ENCODE measurements at places on chromosomes 7 and 10.

GRCh38 chr10:84308481-84309304 is 19.7 kb upstream of the CCSER2 start:
- DNase-seq: peak; percentile 89

GRCh38 chr10:23479798-23480473 is 41.1 kb downstream of the OTUD1 start:
- no peak for DNase-seq

GRCh38 chr7:30899630-30900029 is 12.0 kb upstream of the AQP1 start:
- no peak for DNase-seq

DNA sequence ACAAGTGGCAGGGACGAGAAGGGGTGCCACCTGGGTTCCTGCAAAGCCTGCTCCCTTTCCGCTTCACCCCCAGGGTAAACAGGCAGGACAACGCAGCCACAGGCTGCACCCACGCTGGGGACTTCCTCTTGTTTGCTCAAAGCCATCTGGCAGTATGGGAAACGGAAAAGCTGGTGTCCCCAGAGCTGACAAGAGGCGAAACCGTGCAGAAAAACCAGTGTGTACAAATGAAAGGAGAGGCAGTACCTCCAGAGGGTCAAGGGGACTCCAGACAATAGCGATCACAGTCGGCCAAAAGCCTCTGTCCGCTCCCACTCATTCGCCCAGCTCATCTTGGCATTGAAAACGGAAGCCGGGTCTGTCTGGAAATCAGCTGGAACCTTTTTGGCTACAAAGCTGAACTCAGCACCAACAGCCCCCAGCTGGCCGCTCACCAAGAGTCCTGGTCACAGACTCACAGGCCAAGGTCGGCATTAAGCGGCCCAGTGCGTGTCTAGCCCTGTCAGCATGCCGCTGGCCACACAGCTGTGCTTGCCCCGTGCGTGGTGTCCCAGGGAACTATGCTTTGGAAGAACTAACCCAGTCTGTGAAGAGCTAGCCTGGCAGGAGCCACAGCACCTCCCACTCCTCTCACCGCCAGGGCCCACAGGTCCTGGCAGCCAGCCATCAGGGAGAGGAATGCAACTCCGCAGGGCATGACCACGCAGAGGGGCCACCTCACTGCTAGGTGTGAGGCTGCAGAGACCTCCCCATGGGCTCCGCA is 10.4 kb downstream of the TNS3 start:
- no peak for DNase-seq

GRCh38 chr10:88315755-88316154 is 267.4 kb downstream of the RNLS start:
- no peak for DNase-seq

DNA sequence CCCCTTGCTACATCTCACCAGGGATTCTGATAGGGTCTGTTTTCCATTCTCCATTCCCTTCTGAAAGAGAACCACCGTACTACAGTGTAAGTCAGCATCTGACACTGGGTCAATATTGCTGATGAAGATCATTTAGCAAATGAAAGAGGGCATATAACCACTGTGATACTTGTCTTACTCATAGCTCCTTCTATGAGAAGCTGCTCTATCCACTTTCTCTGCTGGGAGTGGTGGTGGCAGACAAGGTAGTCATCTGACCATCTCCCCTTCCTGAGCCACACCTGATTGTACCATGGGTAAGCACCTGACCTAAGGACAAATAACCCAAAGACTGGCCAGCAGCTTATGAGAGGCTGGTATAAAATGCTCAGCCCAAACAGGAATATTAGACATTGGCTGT is 220.4 kb downstream of the DOCK4 start:
- DNase-seq: no peak
